ENCODE measurements at places on chromosomes 13 and 19.

DNA sequence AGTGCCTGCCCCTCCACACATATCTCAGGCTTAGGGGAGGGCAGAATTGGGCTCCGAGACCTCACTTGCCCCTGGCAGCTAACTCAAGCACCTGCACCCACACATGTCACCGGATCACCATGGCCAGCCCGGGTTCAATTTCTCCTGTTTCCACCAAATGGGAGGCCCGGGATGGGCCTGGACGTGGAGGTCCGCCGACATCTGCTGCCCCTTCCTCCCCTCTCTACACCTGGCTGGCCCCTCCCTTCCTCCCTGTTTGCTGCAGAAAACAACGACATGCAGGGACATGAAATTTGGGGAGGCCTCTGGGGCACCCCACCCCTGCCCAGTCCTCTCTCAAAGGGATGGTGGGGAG lies 1.3 kb downstream of the PRKD2 start:
- DNase-seq, result no peak

DNA sequence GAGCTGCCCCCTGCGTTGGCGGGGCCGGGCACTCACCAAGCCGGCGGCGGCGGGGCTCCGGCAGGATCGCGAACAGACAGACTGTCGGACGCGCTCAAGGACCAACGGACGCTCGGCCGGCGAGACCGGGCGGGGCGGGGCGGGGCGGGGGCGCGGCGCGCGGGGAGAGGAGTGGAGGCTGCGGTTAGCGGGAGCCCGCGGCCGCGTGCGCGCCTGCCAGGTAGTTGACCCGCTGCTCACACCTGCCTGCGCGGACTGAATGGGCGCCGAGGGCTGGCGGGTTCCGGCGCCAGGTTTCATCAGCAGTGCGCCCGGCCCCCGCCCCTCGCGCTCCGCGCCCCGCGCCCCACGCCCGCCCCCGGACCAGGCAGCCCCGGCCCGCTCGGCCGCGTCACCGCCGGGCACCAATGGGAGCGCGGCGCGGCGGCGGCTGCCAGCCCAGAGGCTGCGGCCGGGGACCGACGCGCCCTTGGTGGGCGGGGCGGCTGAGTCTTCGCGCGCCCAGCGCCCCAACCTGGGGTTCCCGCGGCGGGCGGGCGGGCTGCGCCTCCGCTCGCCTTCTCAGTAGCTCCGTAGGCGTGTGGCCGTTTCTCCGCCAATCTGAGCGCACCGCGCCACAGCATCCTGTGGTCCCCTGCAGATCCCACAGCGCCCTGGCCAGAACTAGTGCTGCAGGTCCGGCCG lies at the start of gene SLC7A1:
TSS of gene SLC7A1 (minus strand) at position 309 of the 684 bp plus-strand sequence. CDS start 59,500 bp downstream, outside the sequence.
- DNase-seq, result peak; percentile 91

GRCh38 chr13:51153527-51153926 lies 42.5 kb upstream of the C13orf42 start:
- no peak for DNase-seq

DNA sequence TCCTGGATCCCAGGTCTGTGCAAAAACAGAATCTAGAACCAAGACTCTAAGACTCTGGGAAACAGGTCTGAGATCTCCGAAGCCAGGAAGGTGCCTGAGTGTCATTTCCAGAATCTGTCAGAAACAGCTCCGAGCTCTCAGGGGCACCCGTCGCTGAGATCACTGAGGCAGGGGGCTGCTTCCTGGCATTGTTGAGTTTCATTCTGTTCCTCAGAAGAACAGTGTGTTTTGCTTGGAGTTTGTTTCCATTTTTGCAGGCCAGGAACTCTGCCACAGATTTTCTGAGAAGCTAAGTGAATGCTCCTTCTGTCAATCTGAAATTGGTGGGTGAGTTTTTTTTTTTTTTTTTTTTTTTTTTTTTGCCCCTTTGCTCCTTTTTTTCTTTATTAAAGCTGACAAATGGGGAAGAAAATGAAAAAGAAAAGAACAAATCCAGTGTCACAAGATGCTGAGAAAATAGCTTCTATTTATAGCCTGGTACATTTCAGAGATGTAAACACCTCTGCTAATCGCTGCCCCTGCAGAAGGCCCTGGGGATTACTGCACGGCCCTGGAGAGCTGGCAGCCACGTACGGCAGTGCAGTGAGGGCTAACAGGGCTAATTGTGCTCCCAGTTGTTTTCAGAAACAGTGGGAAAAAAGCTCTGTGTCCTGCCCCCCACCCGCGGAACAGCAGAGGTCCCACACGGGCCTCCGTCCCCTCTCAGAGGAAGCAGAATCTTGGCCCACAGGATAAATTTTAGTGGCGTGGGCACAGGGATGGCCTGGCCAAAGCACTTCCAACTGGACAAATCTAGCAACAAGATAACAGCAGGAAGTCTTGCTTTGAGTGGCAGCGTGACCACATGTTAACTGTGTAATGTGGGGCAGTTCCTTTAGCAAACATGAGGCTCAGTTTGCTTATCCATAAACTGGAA lies 237.6 kb upstream of the IRS2 start:
- no peak for DNase-seq

DNA sequence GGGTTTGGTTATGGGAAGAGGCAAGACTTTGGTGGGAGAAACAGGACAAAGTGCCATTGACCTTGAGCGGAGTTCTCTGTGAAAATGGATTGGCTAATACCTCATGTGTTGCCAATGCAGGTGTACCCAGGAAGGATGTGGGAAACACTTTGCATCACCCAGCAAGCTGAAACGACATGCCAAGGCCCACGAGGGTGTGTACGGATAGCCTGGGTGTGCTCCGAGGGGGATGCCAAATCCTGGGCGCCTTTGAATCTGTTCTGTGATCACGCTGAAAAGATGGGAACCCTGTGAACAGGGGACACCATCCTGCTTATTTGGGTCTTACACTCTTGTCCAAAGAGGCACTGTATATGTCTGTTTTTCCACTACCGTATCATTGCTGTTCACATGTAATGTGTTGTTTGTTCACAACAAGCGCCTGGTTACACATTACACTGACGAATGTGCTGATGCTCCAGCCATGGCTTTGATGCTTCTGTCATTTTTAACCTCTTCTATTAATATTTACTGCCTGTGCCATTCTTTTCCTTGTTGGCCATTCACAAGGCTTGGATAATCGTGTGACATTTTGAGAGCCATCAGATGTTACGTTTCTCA lies 8.3 kb downstream of the GTF3A start:
- DNase-seq, result no peak

- DNase-seq, result peak; percentile 90
Observed at GRCh38 chr19:47240996-47241918, 10.3 kb upstream of the BBC3 start.

GRCh38 chr19:572743-573518 lies 535 bp downstream of the BSG start:
- no peak for DNase-seq

GRCh38 chr19:9849791-9850190 lies 14.7 kb downstream of the PIN1 start:
- no peak for DNase-seq

DNA sequence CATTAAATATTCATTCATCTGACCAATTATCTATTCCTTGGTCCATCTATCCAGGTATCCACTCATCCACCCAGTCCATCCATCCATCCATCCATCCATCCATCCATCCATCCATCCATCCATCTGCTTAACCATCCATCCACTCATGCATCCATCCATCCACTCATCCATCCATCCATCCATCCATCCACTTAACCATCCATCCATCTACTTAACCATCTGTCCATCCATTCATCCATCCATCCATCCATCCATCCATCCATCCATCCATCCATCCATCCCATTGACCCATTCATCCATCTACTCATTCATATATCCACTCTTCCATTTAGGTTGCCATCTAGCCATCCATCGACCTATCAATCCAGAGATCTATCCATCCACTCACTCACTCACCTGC lies 11.4 kb downstream of the MYBPC2 start:
- DNase-seq, result no peak

DNA sequence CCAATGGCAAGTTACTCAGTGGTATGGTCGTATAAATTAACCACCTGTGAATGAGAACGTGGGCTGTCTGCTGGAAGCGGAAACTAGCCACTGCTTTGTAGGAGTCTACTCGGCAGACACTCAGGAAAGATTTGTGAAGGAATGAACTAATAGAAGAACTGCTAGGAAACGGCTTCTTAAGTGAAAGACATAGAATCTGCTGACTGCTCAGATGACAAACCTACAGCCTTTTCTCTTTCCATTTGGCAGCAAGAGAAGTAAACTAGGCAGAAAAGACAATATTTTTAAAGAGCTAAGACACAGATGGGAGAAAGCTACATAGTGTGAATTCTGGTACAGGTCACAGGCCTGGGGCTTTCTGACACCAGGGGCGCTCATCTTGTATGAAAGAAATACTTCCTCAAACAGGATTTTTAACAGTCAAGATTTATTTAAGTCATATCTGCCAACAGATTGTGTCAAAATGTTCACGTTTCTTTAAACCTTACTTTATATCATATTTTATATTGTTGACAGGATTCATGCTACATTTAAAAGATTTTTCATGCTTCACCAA lies 78.4 kb downstream of the MIPEP start:
- DNase-seq, result peak; percentile 67

GRCh38 chr13:94192431-94192975 lies 287.0 kb downstream of the DCT start:
- no peak for DNase-seq

- DNase-seq, result no peak
Observed at GRCh38 chr13:110187641-110188161, 119.3 kb downstream of the COL4A1 start.

- DNase-seq, result no peak
Observed at GRCh38 chr13:102141625-102142472, 260.0 kb downstream of the FGF14 start.

DNA sequence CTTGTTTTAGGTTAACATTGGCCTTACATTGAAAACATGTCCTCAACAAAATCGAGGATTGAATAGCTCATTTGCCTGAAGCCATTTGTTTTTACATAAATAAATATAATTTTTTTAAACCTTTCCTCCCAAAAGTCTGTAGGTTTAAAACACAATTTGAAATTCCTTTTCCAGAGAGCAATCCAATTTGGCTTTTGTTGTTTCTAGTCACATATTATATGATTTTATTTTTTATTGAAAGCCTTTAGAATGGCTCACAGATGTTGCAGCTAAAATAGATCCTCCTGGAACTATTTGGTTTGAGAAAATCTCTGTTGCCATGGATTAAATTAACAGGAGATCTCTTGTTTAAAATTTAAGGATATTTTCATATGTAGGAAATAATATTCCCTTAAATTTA lies 512.6 kb downstream of the KLF5 start:
- no peak for DNase-seq

DNA sequence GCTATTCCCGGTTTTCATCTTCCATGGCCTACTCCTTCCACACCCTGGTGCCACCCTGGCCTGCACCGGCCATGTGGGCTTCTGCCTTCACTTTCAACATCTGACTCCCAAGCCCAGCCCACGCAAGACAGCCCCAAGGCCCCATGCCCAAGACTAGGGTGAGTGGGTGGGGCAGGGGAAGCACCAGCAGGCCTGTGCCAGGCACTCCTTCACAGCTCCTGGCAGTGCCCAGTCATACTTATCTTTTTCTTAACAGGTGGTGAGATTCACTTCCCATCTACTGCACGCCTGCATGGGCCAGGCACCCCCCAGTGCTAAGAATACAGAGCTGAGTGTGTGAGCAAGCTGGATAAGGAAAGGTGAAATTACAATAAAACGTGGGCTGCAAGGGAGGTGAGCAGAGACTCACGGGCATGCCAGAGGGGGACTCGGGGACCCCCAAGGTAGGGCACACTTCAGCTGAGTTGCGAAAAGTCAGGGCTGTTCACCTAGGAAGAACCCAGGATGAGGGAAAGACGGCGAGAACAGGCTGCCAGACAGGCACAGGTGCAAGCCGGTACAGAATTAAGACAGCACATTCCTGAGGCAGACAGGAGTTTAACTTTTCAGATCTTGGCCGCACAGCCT lies 55.7 kb downstream of the COL4A1 start:
- no peak for DNase-seq

GRCh38 chr13:48113756-48114130 lies 18.8 kb upstream of the MED4 start:
- no peak for DNase-seq

DNA sequence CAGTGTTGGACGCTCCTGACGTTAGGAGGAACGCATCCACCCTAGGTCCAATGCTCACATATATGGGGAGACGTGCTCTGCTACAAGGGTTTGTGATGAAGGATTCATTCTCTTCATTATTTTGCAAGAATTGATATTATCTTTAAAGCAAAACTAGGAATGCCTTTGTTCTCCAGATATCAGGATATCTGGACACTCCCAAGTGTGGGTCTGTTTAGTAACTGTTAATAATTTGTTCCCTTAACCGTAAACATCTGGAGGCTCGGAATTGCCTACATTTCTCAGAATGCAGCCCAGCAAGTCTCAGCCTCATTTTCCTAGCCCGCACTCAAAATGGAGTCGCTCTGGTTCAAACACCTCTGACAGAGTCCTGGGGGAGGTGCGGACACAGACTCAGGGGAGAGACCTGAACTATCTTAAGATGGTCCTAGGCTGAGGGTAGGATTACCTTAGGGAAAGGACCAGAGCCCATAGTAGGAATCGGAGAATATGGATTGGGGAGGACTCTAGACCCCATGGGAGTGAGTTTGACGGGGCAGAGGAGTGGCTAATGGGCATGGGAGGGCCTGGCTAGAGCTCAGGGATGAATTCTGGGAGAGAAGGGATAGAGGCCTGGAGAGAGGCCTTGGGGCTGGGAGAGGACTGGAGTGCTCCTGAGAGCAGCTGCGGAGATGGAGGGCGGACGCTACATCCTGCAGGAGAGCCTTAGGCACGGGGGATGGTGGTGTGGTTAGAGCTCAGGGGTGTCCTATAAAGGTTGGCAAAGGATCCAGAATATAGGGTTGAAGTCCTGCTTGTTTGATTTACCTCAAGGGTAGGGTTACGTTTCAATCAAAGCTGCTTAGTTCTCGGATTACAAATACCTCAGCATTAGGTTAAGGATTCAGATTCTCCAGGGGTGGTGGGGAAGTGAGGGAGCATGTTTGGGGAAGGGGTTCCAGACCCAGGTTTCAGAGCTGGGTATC lies 43.2 kb downstream of the ZNF331 start:
- DNase-seq, result peak; percentile 63

- DNase-seq, result no peak
Observed at GRCh38 chr19:49936549-49936948, 7.2 kb upstream of the NUP62 start.

- DNase-seq, result no peak
Observed at GRCh38 chr19:51090471-51090870, 7.8 kb upstream of the KLK14 start.

DNA sequence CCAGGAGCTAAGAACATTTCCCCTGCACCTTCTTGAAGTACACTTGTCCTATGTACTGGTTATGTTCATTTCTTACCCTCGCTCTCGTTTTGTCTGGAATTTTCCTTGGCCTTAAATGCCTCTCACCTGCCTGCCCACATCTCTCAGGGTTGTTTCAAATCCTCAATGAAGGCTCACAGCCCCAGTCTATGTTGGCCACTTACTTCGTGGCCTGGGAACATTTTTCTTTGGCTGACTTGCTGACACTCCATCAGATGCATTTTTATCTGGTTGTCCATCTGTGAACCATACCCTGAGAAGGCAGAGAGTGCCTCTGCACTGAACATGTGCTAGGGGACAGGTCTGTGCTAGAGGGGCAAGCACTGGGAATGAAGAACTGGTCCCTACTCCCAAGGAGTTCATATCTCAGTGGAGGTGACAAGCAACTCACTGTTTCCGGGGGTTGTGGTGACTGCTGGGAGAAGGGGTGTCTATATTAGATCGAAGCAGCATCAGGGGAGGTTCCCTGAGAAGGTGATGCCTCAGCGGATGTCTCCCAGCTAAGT lies 53.6 kb downstream of the USPL1 start:
- DNase-seq, result no peak

All from B cell (primary cell).